ENCODE measurements at places on chromosomes 4 and X. TPM values are rescaled to one million over a fixed set of nuclear protein-coding genes. Genes with fewer than 3 reads are reported as not detected.

GRCh38 chr4:163486321-163486720 lies 8.2 kb upstream of the TMA16 start:
- no peak overlapping the region for H3K27ac ChIP-seq
- no peak for DNase-seq
- H3K36me3 ChIP-seq = no peaks in the 10 kb centered on the region
- H3K4me1 ChIP-seq = no peaks in the 10 kb centered on the region
- no peak overlapping the region for H3K4me3 ChIP-seq

DNA sequence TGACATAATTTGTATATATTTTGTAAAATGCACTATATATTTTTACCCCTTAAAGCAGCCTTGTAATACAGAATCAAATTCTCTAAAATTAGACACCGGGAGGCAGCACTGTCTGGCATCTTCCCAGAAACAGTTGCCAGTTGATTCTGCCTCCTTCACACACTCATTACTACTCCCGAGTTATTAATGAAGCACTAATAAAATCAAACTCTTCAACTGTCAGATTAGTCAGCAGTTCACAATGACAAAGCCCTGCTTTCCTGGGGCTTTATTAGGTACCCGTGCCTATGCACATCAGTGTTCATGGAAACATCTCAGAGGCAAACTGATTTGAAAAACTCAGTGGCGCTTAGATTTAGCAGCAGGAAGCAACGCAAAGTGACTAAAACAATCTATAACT lies 103.5 kb upstream of the VEGFC start:
- H3K27me3 ChIP-seq = no peaks in the 10 kb centered on the region
- H3K4me1 ChIP-seq = no peaks in the 10 kb centered on the region
- no peak for DNase-seq

DNA sequence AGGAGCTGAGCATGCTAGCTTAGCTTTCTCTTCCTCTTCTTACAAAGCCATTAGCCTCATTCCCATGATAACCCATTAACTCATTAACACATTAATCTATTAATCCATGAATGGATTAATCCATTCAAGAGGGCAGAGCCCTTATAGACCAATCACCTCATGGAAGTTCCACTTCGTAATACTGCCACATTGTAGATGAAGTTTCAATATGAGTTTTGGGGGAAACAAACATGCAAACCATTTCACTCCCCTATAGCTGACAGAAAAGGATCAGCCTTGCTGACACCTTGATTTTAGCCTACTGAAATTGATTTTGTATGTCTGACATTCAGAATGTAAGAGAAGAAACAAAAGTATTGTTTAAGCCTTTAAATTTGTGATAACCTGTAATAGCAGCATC lies 251.8 kb upstream of the GALNTL6 start:
- no peaks in the 10 kb centered on the region for H3K4me1 ChIP-seq
- H3K4me3 ChIP-seq = no peak overlapping the region
- H3K27me3 ChIP-seq = no peaks in the 10 kb centered on the region
- no peaks in the 10 kb centered on the region for H3K36me3 ChIP-seq
- no peak overlapping the region for H3K27ac ChIP-seq
- DNase-seq = no peak

SMIM10 gene
- total RNA-seq = 4.5 TPM

PFKFB1 gene
- 3.1 TPM for total RNA-seq

STATH gene
- total RNA-seq = not detected

INPP4B gene
- total RNA-seq = 93.4 TPM
